Cardiac muscle cell (in vitro differentiated cells and primary cell): ENCODE measurements at places on chromosomes 13 and 19. TPM values are rescaled to one million over a fixed set of nuclear protein-coding genes. Genes with fewer than 3 reads are reported as not detected.

DNA sequence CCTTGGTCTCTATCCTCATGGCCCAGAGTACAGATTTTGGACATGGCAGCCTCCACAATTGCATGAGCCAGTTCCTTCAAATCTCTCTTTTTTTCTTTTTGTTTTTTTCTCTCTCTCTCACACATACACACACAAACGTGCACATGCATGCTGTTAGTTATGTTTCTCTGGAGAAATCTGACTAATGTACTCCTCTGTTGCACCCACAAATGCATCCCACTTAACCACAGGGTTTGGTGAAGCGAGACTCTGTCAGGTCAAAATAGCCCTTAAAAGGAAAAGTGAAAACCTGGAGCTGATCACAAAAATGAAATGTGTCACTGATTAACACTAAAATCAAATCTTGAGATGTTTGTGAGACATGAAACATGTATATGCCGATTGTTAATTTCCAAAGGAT is 374.6 kb upstream of the ARGLU1 start:
- no peak overlapping the region for H3K4me3 ChIP-seq
- no peak for DNase-seq
- H3K27ac ChIP-seq = no peak overlapping the region
- no peaks in the 10 kb centered on the region for H3K36me3 ChIP-seq
- no peaks in the 10 kb centered on the region for H3K27me3 ChIP-seq
- no peaks in the 10 kb centered on the region for H3K4me1 ChIP-seq

DNA sequence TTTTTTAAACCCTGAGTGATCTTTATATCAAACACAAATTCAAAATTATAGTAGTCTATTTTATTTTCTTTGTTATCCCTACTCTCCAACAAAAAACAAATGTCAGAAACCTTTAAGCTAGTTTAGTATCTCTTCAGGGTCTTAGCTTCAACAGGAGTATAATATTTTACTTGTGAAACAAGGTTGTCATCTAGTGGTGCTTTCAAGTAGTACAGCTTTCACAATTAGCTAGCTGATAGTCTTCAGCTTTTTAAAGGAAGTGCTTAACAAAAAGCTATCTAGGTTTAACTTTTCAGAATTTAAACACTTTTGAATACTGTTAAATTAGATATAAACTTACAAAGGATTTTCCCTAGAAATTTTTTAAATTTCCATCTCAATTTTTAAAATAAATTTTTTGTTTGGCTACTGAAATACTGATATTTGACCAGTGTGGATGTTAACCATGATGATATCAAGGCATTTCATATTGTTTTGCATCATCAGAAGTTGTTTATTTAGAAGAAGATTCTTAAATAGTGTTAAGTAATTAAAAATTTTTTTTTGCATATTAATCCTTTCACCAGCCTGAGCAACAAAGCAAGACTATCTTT is 34.2 kb downstream of the TDRD3 start:
- no peaks in the 10 kb centered on the region for H3K27me3 ChIP-seq
- H3K4me3 ChIP-seq = no peak overlapping the region
- no peak overlapping the region for H3K27ac ChIP-seq
- H3K4me1 ChIP-seq = no peaks in the 10 kb centered on the region

Gene KIR2DL1
- total RNA-seq = not detected in 2 replicates

Gene TUBA3C
- total RNA-seq = not detected in 2 replicates

Gene KLK3
- total RNA-seq = not detected in 2 replicates
